ENCODE measurements at places on chromosomes 6 and 20. TPM values are rescaled to one million over a fixed set of nuclear protein-coding genes. Genes with fewer than 3 reads are reported as not detected.

NKAIN4 gene
- total RNA-seq: not detected

RNF182 gene
- total RNA-seq: 7.2 TPM

HSD17B8 gene
- total RNA-seq: 4.5 TPM

ZNF165 gene
- total RNA-seq: 0.08 TPM

NKX2-4 gene
- total RNA-seq: 21.4 TPM

DDX39B gene
- 399 TPM for total RNA-seq

RGS17 gene
- 0.37 TPM for total RNA-seq

ACSS1 gene
- 4.9 TPM for total RNA-seq

DNA sequence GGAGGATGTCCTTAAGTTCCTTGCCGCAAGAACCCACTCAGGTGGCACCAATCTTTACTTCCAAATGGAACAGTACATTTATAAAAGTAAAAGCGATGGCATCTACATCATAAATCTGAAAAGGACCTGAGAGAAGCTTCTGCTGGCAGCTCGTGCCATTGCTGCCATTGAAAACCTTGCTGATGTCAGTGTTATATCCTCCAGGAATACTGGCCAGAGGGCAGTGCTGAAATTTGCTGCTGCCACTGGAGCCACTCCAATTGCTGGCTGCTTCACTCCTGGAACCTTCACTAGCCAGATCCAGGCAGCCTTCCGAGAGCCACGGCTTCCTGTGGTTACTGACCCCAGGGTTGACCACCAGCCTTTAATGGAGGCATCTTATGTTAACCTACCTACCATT is 191.7 kb downstream of the TRIM27 start:
- peaks cover 26% of the 10 kb centered on the region for H3K27me3 ChIP-seq
- H3K4me1 ChIP-seq: no peaks in the 10 kb centered on the region
- no peaks in the 10 kb centered on the region for H3K36me3 ChIP-seq
- H3K4me3 ChIP-seq: no peak overlapping the region

DNA sequence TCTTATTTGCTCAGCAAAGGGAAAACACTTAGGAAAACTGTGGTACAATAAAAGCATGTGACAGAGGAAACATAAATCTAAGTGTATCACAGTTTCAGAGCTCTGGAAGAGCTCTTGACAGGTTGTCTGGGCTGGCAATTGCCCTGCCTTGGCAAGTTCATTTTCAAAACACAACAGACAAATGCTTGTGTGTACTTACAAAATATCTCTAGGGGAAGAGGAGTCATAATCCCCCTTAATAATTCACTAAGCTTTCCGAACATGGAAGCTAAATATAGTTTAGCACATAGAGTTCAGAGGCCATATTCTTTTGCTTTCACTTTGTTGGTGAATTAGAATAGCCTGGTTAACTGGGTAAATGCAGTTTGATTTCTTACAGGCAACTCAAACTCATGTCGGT is 211.6 kb upstream of the THEMIS start:
- H3K36me3 ChIP-seq: no peaks in the 10 kb centered on the region
- no peak overlapping the region for H3K4me3 ChIP-seq
- no peaks in the 10 kb centered on the region for H3K4me1 ChIP-seq
- no peaks in the 10 kb centered on the region for H3K27me3 ChIP-seq
- H3K27ac ChIP-seq: no peak overlapping the region
- DNase-seq: no peak

- no peak for DNase-seq
- no peak overlapping the region for H3K4me3 ChIP-seq
- no peaks in the 10 kb centered on the region for H3K36me3 ChIP-seq
- H3K4me1 ChIP-seq: no peaks in the 10 kb centered on the region
Measured at GRCh38 chr6:13841936-13842335, 27.6 kb upstream of the MCUR1 start.

DNA sequence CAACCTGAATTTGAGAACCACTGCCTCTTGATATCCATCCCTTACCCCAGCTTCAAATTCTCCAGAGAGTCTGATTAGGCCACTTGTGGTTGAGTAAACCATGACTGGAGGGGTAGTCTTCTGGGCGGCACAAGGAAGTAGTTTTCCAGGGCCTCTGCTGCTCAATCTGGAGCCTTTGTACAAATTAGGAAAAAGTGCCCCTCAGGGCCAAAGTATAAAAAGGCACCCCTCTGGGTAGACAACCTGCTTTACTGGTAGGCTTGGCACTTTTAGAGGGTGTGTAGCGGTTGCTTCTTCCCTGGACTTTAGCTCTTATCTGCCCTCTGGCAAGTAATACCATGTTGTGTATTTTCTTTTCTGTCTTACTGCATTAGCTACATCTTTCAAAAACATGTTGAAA is 32.9 kb upstream of the RPL7L1 start:
- H3K27me3 ChIP-seq: no peaks in the 10 kb centered on the region
- H3K4me3 ChIP-seq: no peak overlapping the region
- no peak for DNase-seq
- no peak overlapping the region for H3K27ac ChIP-seq

DNA sequence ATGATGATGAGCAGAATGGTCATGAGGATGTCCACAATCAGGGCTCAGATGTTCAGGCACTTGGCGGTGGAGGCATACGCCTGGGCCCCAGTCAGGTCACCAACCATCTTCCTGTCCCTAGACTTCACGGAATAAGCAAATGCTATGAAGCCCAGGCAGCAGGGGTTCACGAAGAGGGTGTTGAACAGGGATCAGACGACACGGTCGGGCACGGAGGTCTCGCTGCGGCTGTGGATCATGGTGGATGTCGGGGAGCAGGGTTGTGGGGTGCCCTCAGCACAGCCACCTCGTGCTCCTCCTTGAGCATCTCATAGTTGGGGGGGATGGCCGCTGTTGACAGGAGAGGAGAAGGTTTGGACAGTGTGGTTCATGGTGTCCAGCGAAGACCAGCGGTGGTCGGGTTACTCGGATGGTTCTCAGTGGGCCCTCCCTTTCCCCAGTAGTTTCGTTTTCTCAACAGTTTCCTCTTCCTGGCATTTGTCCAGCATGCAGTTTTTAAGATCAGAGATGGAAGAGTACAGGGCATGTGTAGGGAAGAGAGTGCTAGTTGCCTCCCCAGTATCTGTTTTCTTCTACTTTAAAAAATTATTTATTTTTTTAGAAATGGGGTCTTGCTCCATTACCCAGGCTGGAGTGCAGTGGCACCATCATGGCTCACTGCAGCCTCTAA is 20.3 kb upstream of the SPDEF start:
- H3K36me3 ChIP-seq: no peaks in the 10 kb centered on the region
- H3K27ac ChIP-seq: no peak overlapping the region
- no peaks in the 10 kb centered on the region for H3K27me3 ChIP-seq
- no peak for DNase-seq
- no peak overlapping the region for H3K4me3 ChIP-seq

DNA sequence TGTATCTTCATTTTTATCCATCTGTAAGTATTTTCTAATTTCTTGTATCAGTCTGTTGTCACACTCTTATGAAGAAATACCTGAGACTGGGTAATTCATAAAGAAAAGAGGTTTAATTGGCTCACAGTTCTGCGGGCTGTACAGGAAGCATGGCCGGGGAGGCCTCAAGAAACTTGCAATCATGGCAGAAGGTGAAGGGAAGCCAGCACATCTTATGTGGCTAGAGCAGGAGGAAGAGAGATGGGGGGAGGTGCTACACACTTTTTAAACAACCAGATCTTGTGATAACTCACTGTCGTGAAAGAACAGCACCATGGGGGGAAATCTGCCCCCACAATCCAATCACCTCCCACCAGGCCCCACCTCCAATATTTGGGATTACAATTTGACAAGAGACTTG is 10.9 kb upstream of the BCKDHB start:
- no peaks in the 10 kb centered on the region for H3K36me3 ChIP-seq
- H3K4me3 ChIP-seq: no peak overlapping the region
- no peak for DNase-seq
- no peaks in the 10 kb centered on the region for H3K4me1 ChIP-seq
- no peak overlapping the region for H3K27ac ChIP-seq

DNA sequence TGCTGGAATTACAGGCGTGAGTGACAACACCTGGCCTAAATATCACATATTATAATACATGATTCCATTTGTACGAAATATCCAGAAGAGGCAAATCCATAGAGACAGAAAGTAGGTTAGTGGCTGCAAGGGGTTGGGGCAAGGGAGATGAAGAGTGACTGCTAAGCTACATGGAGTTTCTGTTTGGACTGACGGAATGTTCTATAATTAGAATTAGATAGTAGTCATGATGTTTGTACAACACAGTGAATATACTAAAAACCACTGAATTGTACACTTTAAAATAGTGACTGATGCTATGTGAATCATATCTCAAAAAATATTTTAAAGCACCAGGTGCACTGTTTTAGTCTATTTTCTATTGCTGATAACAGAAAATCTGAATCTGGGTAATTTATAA is 3.7 kb upstream of the HEBP2 start:
- H3K4me3 ChIP-seq: no peak overlapping the region
- DNase-seq: no peak
- H3K27ac ChIP-seq: no peak overlapping the region
- peaks cover 9% of the 10 kb centered on the region for H3K4me1 ChIP-seq
- H3K36me3 ChIP-seq: peaks cover 4% of the 10 kb centered on the region

- DNase-seq: no peak
- peaks cover 10% of the 10 kb centered on the region for H3K4me1 ChIP-seq
- 0 out of 2 replicates have a peak, but pooled peaks cover 3% of the 10 kb centered on the region for H3K36me3 ChIP-seq
- no peaks in the 10 kb centered on the region for H3K27me3 ChIP-seq
- no peak overlapping the region for H3K4me3 ChIP-seq
Measured at GRCh38 chr6:152167641-152168603, 360.4 kb downstream of the ESR1 start.

GRCh38 chr6:41691426-41692079 is 43.9 kb downstream of the TFEB start:
- no peak overlapping the region for H3K27ac ChIP-seq
- no peaks in the 10 kb centered on the region for H3K4me1 ChIP-seq
- no peaks in the 10 kb centered on the region for H3K27me3 ChIP-seq
- no peak overlapping the region for H3K4me3 ChIP-seq

DNA sequence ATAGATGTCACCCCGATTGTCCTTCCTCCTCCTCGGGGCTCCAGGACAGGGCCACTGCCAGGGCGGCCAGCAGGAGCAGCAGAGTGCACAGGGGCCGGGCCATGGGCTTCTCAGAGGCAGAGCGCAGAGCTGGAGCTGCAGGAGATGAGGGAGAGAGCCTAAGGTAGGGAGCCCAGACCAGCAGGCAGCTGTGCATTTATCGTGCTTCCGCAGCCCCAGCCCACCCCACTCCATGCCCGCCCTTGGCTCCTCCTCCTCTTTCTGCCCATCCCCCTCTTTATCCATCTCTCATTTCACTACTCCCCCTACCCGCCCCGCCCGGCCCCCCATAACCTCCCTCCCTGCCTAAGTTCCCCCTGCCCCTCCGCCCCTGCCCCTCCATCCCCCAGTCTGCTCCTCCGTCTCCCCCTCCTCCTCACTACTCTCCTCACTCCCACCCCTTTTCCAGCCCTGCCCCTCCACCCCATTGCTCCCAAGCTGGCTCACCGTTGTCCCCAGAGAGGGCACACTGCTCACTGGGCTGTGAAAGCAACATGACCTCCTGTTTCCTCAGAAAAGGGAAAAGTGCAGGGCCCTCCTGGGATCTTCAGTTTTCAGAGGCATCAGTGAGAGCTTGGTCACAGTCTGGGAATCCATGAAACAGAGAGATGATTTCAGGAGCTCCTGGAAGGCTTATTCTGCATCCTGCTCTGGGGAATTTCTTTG is 25.5 kb upstream of the CST1 start:
- H3K36me3 ChIP-seq: no peaks in the 10 kb centered on the region
- H3K4me3 ChIP-seq: no peak overlapping the region
- H3K4me1 ChIP-seq: no peaks in the 10 kb centered on the region
- H3K27ac ChIP-seq: no peak overlapping the region
- no peaks in the 10 kb centered on the region for H3K27me3 ChIP-seq

GRCh38 chr6:142592876-142593275 is 291.1 kb downstream of the ADGRG6 start:
- no peaks in the 10 kb centered on the region for H3K4me1 ChIP-seq
- no peak for DNase-seq
- no peak overlapping the region for H3K4me3 ChIP-seq
- H3K27ac ChIP-seq: no peak overlapping the region
- H3K27me3 ChIP-seq: no peaks in the 10 kb centered on the region
